Lower leg skin (tissue), 4 donors: ENCODE measurements at places on chromosomes 11 and 22. TPM values are rescaled to one million over a fixed set of nuclear protein-coding genes. Genes with fewer than 3 reads are reported as not detected.

KCNJ1 gene
- not detected for total RNA-seq

CPSF7 gene
- 47.1 TPM for total RNA-seq

PATE4 gene
- not detected for total RNA-seq

PRR33 gene
- total RNA-seq: not detected

GRM5 gene
- total RNA-seq: not detected

ZNRF3 gene
- total RNA-seq: 17.2 TPM

FXYD2 gene
- not detected for total RNA-seq

RIMBP3C gene
- 0.30 TPM for total RNA-seq

RAB38 gene
- total RNA-seq: 87.3 TPM

FAT3 gene
- 1.2 TPM for total RNA-seq

NFAM1 gene
- 1.3 TPM for total RNA-seq

KRTAP5-9 gene
- total RNA-seq: not detected

POTEH gene
- 0.17 TPM for total RNA-seq

CCDC73 gene
- total RNA-seq: not detected

NXPE4 gene
- not detected for total RNA-seq

GAB4 gene
- 0.16 TPM for total RNA-seq

DNA sequence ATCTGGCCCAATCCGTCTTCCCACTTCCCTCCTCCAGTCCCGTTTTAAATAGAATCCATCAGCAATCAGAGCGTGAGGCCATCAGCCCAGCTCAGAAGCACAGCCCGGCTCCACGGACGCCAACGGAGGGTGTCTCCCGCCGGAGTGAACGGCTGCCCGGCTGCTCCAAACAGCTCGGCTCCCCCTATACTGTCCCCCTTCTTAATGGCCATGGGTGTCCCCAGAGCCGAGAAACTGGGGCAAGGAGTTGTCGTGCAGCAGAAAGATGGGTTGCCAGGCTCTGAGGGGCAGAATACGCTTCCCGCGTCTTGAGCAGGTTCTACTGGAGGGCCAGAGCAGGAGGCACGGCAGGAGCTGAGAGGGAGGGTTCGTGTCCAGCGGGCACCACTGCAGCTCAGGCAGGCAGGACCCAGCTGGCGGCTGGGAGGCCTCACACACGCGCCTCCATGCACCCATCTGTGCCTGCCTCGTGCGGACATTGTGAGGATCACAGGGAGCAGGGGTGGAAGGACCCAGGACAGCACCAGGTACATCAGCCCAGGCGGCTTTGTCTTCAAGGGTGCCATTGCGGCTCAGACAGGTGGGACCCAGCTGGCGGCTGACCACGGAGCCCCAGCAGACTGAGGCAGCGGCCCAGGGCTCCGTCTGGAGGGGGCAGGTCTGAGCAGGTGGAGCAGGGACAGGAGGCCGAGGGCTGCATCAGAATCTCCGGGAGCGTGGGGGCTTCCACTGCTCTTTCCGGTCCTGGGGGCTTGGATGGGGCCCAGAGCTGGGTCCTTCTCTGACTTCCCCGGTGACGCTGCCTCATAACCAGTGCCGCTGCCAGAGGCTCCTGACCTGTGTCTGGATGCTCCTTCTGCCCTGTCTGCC lies 882.7 kb downstream of the BRD1 start:
- DNase-seq: peak; percentile 76

DNA sequence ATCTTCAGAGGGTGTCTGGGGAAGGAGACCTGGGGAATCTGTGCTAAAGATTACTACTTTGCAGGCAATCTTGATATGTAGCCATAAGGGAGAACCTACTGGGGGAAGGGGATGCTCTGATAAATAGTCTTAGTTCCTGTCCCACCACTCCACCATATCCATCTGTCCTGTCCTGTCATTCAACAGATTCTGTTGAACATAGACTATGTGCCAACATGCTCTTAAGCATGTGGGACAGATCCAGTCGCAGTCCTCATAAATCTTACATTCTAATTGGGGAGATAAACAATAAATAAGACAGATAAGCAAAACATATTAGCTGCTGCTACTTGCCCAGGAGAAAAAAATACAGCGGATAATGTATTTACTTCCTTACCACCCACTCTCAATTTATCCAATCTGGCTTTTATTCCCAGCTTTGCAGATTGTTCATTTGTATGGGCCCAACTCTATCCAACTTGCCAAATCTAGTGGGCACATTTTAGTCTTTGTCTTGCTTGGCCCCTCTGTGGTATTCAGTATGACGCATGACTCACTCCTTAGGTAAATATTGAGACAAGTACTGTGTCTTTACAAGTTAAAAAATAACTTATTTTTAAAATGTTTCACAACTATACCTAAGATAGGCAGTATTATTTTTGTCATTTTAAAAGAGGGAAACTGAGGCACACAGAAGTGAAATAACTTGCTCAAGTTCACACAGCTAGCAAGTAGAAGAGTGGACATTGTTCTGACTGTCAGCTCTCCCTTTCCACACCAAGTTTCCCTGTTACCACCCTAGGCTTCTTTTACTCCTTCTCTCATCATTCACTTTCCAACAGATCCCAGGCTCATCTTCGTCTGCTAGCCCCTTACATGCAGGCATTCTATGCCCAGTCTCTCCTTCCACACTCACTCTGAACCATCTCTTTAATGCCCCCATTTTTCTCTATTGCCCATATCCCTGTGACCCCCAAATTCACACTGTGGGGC lies 133.6 kb upstream of the SESN3 start:
- DNase-seq: no peak

- DNase-seq: no peak
Observed at GRCh38 chr11:3127706-3128355, 37.3 kb downstream of the OSBPL5 start.

DNA sequence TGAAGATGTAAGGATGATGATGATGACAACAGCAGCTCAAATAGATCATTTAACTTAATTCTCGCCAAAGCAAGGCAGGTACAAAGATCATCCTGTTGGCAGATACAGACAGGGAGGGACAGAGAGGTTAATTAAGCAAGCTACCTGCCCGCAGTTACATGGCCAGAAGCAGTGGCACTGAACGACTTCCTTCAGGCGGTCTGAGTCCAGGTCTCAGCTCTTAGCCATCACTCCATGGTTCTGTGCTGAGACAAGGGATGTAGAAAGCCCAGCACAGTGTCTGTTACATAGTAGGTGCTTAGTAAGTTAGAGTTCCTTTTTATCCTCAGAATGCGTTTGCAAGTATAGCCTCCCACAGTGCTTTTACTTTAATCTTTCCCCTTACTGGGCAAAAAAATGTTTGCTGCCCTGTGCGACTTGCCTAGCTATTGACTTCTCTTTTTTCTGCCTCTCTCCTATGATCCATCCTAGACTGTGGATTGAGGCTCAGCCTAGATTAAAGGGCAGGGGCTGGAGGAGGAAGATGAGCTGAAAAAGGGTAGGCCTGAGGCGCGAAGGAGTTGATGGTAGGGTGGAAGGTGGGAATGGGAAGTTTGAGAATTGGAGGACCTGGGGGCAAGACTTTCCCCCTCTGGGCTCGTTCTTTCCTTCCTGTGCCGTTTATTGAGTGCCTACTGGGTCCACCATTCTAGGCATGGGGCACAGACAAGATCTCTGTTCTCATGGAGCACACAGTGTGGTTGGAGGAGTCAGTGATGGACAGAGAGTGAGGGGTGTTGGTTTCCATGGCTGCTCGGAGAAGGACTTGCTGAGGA lies 108.2 kb upstream of the OR4B1 start:
- peak; percentile 54 for DNase-seq

DNA sequence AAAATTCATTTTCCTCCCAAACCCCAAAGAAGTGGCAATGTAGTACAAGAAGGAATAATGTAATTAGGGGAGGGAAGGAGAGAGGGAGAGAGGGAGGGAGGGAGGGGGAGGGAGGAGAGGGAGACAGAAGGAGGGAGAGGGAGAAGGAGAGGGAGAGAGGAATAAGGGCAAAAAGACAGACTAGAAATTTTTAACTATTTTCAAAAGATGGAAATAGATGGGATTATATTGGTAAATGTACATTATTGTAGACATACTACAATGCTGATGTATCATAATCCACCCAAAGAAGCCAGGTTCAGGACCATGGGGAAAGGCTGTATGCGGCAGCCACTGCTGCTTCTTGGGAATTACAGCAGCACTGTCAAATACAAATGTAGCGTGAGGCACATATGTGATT lies 74.3 kb downstream of the GAB2 start:
- no peak for DNase-seq

GRCh38 chr11:56842814-56843794 lies 94.6 kb upstream of the OR9G4 start:
- DNase-seq: no peak

DNA sequence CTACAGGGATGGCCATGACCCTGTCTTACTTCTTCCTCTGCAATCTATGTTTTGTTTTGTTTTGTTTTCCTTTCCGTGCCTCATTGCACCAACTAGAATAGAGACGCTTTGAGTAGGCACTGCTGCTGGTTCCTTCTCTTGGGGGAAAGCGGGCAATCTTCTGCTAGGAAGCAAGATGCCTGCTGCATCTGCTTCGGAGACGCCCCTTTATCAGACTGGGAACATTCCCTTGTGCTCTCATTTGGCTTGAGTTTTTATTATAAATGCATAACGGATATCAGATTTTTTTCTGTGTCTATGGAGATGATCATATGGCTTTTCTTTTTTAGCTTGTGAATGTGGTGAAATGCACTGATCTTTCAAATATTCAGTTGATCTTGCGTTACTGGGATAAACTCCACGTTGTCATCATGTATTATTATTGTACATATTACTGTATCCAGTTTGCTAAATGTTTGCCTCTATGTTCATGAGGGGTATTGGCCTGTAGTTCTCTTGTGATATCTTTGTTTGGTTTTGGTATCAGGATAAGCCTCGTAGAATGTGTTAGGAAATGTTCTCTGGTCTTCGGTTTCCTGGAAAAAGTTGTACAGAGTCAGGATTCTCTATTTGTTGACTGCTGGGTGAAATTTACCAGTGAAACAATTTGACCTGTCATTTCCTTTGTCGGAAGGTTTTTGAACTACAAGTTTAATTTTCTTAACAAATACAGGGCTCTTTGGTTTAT lies 23.4 kb upstream of the KRTAP5-6 start:
- DNase-seq: no peak

- DNase-seq: no peak
Observed at GRCh38 chr11:129817534-129818051, 1.9 kb downstream of the TMEM45B start.

DNA sequence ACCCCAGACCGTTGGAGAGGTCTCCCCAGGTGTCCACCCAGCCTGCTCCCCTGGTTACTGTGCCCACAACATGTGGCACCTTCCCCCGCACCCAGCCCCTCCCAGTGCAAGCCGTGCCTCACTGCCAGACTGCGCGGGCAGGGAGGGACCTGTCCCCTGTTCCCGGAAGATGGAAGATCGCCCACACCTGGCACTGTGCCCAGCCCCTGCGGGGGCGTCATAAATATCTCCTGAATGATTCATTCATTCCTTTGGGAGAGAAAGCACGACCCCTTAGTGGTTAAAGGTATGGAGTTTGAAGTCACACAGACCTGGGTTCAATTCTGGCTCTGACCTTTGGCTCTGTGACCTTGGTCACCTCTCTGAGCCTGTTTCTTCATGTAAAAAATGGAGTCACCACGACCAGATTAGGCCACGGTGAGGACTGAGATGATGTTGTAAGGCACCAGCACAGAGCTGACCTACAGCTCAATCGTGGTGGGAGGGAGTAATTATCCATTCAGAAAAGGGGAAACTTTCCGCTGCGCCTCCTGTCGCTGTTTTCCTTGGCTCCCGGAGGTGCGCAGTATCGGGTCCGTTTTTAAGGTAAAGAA lies 497 bp upstream of the SYT12 start:
- no peak for DNase-seq

GRCh38 chr11:23865341-23865975 lies 631.4 kb upstream of the LUZP2 start:
- no peak for DNase-seq

GRCh38 chr22:27650985-27651384 lies 150.6 kb downstream of the MN1 start:
- DNase-seq: no peak

DNA sequence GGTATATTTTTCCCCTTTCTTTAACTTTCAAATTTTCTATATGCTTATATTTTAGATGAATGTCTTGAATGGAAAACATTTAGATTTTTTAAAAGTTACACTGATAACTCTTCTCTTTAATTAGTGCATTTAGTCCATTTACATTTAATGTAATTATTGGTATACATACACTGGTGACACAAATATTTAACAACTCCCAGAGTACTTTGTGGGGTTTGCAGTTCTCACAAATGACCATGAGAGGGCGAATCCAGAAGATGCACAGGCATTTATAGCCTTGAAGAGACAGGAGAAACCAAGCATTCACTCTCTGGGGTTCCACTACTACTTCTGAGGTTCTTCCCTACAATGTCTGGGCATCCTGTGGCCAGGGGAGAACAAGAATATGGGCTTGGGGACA lies 125.1 kb downstream of the TIMP3 start:
- no peak for DNase-seq

- no peak for DNase-seq
Observed at GRCh38 chr22:46457502-46458488, 79.6 kb downstream of the CELSR1 start.

- DNase-seq: no peak
Observed at GRCh38 chr11:30000986-30001750, 15.7 kb downstream of the KCNA4 start.

DNA sequence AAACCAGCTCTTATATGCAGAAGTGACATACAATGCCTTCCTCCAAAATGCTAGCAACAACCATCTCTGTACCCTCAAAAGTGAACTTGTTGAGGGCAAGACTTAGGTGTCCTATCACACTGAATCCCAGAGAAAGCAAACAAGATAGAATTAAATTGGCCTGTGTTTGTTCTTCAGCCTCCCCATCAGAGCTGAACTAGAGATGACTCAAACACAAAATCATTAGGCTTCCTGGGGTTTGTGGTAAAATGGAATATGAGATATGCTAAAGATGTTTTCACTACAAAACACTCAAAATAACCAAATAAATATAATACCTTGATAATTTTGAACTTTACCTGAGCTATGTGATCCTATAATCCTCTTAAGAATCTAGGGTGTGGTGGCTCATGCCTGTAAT lies 31.6 kb downstream of the ZNF214 start:
- DNase-seq: no peak

DNA sequence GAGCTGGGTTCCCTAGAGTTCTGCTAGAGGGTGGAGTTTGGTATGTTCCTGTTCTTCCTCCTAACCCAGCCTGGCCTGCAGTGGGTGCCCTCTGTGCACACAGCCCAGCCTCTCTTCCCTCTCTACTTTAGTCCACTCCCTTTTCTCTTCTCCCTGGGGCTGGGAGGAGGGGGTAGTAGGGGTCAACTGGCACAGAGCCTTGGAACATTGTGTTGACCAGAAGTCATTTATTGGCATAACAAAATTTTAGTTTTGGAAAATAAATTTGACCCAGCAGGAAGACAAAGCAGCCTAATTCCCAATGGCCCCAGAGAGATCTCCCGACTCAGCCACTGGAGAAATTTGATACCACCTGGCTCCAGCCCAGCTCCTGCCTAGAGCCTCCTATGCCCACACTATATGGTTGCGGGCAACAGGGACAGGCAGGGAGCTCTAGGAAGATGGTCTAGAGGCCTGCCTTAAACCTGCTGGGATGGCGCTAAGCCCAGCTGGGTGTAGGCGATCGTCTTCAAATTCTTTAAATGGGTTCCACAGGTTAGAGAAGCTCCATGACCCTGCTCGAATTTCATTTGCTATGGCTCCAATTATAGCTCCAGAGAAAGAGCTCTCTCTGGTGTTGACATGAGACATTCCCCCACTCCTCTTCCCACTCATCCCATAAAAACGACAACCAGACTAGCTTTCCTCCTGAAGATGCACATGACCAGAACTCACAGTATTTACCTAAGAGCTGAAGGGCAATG lies 9.9 kb downstream of the PCSK7 start:
- peak; percentile 88 for DNase-seq
